ENCODE measurements at places on chromosomes 1 and 21. TPM values are rescaled to one million over a fixed set of nuclear protein-coding genes. Genes with fewer than 3 reads are reported as not detected.

The RPE65 gene
- total RNA-seq: not detected

The KRTAP19-3 gene
- not detected for total RNA-seq

The IVL gene
- total RNA-seq: not detected

DNA sequence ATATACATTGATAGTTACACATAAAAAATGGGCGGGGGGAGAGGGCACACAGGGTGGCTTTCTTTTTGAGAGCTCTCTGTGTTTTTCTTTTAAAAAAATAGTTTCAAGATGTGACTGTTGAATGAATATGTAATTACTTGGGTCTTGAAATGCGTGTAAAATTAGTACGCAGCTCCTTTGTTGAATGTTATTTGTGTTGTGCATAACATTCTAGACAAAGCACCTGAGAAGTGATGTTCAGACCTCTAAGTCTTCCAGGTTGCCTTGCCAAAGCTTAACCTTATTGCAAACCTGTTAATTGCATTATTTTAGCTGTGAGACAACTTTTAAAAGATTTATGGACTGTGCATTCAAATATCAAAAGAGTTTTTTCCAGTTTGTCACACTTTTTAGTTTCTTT is 5.4 kb downstream of the PBX1 start:
- no peak overlapping the region for H3K4me3 ChIP-seq
- H3K4me1 ChIP-seq: peaks cover 6% of the 10 kb centered on the region
- no peaks in the 10 kb centered on the region for H3K36me3 ChIP-seq
- H3K27ac ChIP-seq: no peak overlapping the region
- DNase-seq: no peak

- no peaks in the 10 kb centered on the region for H3K4me1 ChIP-seq
- H3K4me3 ChIP-seq: no peak overlapping the region
- H3K36me3 ChIP-seq: no peaks in the 10 kb centered on the region
- DNase-seq: no peak
- no peak overlapping the region for H3K27ac ChIP-seq
Measured at GRCh38 chr1:5156416-5157120, 502.2 kb downstream of the AJAP1 start.

- H3K4me3 ChIP-seq: no peak overlapping the region
- H3K36me3 ChIP-seq: peaks cover 2% of the 10 kb centered on the region
- H3K27me3 ChIP-seq: no peaks in the 10 kb centered on the region
- peaks cover 28% of the 10 kb centered on the region for H3K4me1 ChIP-seq
- DNase-seq: no peak
Measured at GRCh38 chr21:45097827-45098387, 23.5 kb downstream of the ADARB1 start.

Measured in activated CD8-positive, alpha-beta T cell treated with anti-CD3 and anti-CD28 coated beads for 36 hours (primary cell).